GM12878 (cell line): ENCODE measurements at places on chromosomes 4 and X. TPM values are rescaled to one million over a fixed set of nuclear protein-coding genes. Genes with fewer than 3 reads are reported as not detected.

GRCh38 chr4:8867624-8868320 is 3.9 kb downstream of the HMX1 start:
- H3K4me3 ChIP-seq: no peak overlapping the region
- H3K4me1 ChIP-seq: no peaks in the 10 kb centered on the region

DNA sequence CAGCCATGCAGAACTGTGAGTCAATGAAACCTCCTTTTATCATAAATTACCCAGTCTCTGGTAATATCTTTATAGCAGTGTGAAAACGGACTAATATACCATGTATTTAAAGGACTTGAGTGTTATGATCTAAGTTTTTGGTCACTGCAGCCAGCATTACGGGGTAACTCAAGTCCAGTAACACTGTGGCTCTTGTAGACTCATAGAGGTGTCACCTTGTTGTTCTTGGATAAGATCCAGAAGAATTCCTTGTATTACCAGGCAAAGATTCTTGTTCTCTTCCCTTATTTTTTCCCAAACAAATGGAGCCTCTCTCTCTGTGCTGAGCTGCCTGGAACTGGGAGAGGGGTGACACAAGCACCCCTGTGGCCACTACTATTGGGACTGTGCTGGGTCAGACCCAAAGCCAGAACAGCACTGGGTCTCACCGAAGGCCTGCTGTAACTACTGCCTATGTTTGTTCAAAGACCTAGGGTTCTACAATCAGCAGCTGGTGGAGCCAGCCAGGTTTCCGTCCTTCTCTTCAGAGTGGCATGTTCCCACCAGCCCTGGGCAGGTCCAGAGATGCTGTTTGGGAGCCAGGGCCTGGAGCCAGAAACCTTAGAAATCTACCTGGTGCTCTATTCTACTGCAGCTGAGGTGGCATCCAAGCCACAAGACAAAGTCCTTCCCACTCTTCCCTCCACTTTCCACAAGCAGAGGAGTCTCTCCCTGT is 43.7 kb upstream of the MED14 start:
- H3K4me1 ChIP-seq: no peaks in the 10 kb centered on the region
- DNase-seq: no peak
- no peak overlapping the region for H3K27ac ChIP-seq
- H3K4me3 ChIP-seq: no peak overlapping the region
- H3K36me3 ChIP-seq: no peaks in the 10 kb centered on the region
- no peaks in the 10 kb centered on the region; the same call in 1 of the 2 replicates for H3K27me3 ChIP-seq

DNA sequence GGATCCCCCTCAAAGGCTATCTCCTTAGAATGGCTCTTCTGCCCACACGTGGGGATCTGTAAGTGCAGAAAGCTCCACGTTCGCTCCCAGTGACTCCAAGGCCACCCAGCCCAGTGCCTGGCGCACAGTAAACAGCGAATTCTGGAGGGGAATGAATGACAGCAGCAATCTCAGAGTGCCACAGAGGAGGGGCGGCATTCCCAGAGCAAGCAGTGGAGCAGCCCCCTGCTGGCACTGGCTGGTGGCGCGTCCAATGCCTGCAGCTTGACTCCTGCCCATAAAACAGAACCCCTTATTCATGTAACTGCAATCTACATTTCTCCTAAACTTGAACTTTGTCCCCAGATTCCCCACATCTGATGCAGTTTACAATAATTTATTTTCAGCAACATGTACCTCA is 6.9 kb upstream of the HELT start:
- H3K36me3 ChIP-seq: no peaks in the 10 kb centered on the region
- no peak overlapping the region for H3K4me3 ChIP-seq
- no peak overlapping the region for H3K27ac ChIP-seq
- no peak for DNase-seq
- H3K27me3 ChIP-seq: peaks cover 14% of the 10 kb centered on the region

GRCh38 chr4:101027721-101028120 is 319.6 kb downstream of the PPP3CA start:
- no peaks in the 10 kb centered on the region for H3K27me3 ChIP-seq
- no peak overlapping the region for H3K27ac ChIP-seq
- no peak overlapping the region for H3K4me3 ChIP-seq
- H3K36me3 ChIP-seq: no peaks in the 10 kb centered on the region
- H3K4me1 ChIP-seq: no peaks in the 10 kb centered on the region

The ADAMTS3 gene
- total RNA-seq: 0.03 TPM in 1 of 2 replicates, not detected in the other

DNA sequence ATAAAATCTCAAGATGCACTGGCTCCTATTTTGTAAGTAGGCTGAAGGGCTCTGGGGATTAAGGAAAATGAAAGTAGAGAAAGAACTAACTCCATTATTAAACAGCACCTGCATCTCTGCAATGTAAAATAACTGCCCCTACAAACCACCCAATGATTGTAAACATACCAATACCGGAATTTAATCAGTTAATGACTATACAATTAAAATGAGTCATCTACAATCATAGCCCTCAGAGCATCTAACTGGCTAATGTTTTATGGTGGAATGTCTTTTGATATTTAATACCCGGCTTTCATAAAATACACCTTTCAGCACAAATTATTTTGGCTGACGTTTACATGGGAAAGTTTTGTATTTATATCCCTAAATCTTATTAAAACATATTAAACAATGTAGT is 142.3 kb downstream of the PAPSS1 start:
- no peaks in the 10 kb centered on the region for H3K4me1 ChIP-seq
- no peak for DNase-seq
- no peak overlapping the region for H3K4me3 ChIP-seq
- no peaks in the 10 kb centered on the region for H3K36me3 ChIP-seq

- no peak overlapping the region for H3K4me3 ChIP-seq
- H3K36me3 ChIP-seq: no peaks in the 10 kb centered on the region
- H3K27me3 ChIP-seq: no peaks in the 10 kb centered on the region
- no peak for DNase-seq
- no peak overlapping the region for H3K27ac ChIP-seq
Observed at GRCh38 chr4:13766761-13767540, 139.4 kb upstream of the BOD1L1 start.

The EDA2R gene
- 8.1 and 8.4 TPM in 2 replicates for total RNA-seq

- no peak overlapping the region for H3K4me3 ChIP-seq
- H3K36me3 ChIP-seq: peaks cover 6% of the 10 kb centered on the region
- H3K27me3 ChIP-seq: no peaks in the 10 kb centered on the region
- DNase-seq: no peak
- H3K27ac ChIP-seq: no peak overlapping the region
- H3K4me1 ChIP-seq: no peaks in the 10 kb centered on the region
Observed at GRCh38 chrX:1354036-1355019, 17.7 kb downstream of the IL3RA start.

The PAGE2B gene
- not detected in 2 replicates for total RNA-seq

The COX7B2 gene
- total RNA-seq: not detected in 2 replicates

GRCh38 chrX:85004255-85004654 is 578 bp downstream of the APOOL start:
- H3K36me3 ChIP-seq: no peaks in the 10 kb centered on the region
- no peaks in the 10 kb centered on the region for H3K27me3 ChIP-seq
- no peaks in the 10 kb centered on the region for H3K4me1 ChIP-seq
- H3K4me3 ChIP-seq: peak overlapping the region; percentile 61
